CD8-positive, alpha-beta memory T cell (primary cell): ENCODE measurements at places on chromosomes 3 and 15. TPM values are rescaled to one million over a fixed set of nuclear protein-coding genes. Genes with fewer than 3 reads are reported as not detected.

TMEM212 gene
- polyA plus RNA-seq: not detected

TTBK2 gene
- 11.1 TPM for polyA plus RNA-seq

IL17RB gene
- polyA plus RNA-seq: 0.98 TPM

PRR23B gene
- not detected for polyA plus RNA-seq

BBX gene
- polyA plus RNA-seq: 126 TPM

MST1R gene
- not detected for polyA plus RNA-seq

ANKRD63 gene
- not detected for polyA plus RNA-seq

MELTF gene
- 0.36 TPM for polyA plus RNA-seq

MKRN2OS gene
- polyA plus RNA-seq: not detected

NANOGP8 gene
- not detected for polyA plus RNA-seq

SPTBN5 gene
- polyA plus RNA-seq: not detected

PDCD10 gene
- 95.1 TPM for polyA plus RNA-seq

TMEM39A gene
- 22.1 TPM for polyA plus RNA-seq

GOLGA8Q gene
- not detected for polyA plus RNA-seq

PXYLP1 gene
- polyA plus RNA-seq: 7.6 TPM
